ENCODE measurements at places on chromosomes 2 and 18.

DNA sequence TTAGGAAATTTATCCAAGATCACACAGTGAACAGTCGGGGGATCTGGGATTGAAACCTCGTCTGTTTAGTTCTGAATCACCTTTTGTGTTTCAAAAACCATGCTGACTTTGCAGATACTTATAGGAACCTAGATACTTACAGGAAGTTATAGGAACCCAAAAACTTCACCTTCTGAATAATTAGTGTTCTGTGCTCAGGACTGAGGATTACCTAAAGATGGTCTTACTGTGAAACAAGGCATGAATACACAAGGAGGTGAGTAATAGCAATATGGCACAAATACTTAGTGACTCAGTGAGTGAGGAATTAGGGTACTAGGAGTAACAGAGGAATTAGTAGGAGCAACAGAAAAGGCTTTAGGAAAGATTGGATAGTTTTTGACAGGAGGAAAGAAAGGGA lies 145.5 kb downstream of the LRATD1 start:
- DNase-seq, result no peak

GRCh38 chr18:5912566-5912965 lies 17.2 kb upstream of the TMEM200C start:
- DNase-seq, result no peak

DNA sequence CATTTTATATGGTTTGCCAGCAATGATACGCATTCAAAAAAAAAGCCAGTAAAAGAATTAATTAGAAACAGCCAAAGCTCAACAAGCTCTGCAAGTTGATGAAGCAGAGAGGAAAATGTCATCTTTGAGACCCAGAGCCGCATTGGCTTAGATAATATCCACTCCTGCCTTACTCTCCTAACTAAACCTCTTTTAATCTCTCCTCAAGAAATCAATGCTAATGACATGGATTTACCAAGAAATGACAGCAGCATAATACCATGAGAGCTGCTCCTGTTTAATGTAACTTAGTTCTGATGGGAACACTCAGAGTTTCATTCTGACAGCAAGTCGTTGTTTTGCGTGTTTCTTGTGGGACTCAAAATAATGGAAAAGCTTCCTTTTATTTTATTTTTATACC lies 1099.4 kb upstream of the PIK3C3 start:
- no peak for DNase-seq

- no peak for DNase-seq
These were observed 17.3 kb upstream of the GPR55 start for GRCh38 chr2:230942371-230942770.

- no peak for DNase-seq
These were observed 10.2 kb downstream of the ARID5A start for GRCh38 chr2:96546797-96547196.

DNA sequence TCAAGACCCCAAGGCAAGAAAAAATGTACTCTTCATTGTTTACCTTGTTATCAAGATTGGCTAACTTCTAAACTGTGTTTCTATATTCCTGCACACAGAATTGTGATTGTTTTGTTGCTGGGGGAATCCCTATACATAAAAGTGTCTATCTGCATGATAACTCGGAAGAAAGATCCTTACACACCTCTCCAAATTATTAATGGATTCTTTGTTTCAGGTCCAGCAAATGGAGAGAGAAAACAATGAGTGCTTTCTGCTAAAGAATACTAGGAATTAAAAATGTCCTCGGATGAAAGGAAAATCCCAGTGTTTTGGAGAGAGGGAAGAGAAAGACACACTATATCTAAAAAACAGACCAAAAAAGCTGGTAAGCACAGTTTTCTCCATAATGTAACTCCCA lies 6.2 kb upstream of the DAPL1 start:
- DNase-seq, result no peak

DNA sequence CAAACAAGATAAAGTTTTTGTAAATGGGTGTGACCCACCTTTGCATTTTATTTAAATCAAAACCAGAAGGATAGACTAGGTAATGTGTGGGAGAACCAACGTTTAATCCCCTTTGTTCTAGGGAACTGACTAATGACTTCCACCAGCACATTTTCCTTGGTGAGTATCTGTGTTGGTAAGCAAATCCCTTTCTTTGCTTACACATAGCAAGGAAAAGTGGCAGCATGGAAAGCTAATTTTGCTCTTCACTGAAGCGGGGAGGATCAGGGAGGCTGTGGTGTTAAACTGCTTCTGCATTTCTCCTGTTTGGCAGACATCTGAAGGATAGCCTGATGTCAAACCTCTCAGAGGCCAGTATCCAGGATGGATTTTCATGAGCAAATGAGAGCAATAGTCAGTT lies 331.1 kb downstream of the PTPRM start:
- no peak for DNase-seq

DNA sequence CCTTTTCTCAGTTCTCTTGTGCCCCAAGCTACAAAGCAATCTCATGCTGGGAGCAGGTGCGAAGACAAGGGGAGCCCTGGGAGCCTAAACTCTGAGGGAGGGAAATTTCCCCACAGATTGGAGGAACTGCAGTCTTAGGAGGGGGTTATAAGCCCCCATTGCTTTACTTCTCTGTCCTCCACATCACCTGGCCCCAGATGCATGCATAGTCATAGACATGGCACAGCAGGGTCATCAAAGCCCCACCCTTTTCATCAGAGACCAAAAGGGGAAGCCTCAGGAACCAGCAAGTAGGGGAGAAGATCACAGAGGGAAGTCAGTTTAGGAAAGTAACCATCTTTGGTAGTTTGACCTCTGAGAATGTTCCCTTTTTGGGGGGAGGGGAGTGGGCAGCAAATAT lies 33.7 kb downstream of the LANCL1 start:
- DNase-seq, result no peak

DNA sequence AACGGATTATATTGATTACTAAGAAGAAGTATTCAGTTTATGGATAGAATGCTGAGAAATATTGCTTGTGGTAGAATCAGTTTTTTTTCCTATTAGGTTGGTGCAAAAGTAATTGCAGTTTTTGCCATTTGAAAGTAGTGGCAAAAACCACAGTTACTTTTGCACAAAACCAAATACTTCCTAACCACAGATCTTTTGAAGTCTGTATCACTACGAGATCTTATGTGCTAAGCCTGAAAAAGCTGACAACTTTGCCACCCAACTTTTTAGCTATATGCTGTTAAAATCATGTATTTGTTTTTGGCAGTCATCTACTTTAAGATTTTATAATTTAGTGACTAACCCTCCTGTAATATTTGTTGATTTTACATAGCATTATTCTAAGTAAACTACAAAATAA lies 24.6 kb downstream of the DNAJC10 start:
- no peak for DNase-seq

DNA sequence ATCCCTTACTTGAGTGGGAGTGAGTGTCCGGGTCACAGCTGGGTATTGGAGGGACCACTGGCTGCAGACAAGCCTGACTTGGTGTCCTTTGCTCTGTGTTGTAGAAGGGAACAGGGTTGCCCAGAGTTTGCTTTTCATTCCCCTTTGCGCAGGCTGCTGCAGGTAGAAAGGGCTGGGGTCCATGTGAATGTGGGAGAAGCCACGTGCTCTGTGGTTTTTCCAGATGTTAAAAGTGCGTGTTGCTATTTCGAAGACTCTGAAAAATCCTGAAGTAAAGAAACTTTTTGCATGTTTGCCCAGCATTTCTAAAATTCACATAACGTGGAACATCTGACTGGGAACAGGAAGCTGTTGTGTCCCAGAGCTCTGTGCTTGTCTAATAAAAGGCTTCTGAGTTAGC lies 28.8 kb downstream of the GLI2 start:
- no peak for DNase-seq

DNA sequence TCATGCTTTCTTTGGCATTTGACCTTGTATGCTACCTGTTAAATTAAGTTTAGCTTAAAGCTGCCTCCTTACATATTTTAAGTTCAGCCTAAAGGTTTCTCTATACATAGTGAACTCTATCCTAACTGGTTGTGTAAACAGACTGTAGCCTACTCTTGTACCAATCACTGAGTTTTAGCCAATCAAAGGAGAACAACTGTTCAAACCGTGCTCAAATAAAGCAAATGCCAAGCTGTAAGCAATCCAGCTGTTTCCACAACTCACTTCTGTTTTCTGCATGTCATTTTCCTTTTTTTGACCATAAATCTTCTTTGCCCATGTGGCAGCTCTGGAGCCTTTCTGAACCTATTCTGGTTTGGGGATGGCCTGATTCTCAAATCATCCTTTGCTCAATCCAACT lies 1603.8 kb upstream of the ACVR2A start:
- DNase-seq, result no peak

GRCh38 chr2:24576617-24577016 lies 85.6 kb downstream of the NCOA1 start:
- no peak for DNase-seq

- no peak for DNase-seq
These were observed 65.4 kb downstream of the TTC21B start for GRCh38 chr2:165888171-165888570.

GRCh38 chr2:148048475-148049221 lies 27.8 kb downstream of the MBD5 start:
- DNase-seq, result no peak

GRCh38 chr2:128139624-128140023 lies 48.6 kb downstream of the UGGT1 start:
- DNase-seq, result no peak

- DNase-seq, result no peak
These were observed 26.0 kb downstream of the TMEM127 start for GRCh38 chr2:96239745-96240264.

- DNase-seq, result no peak
These were observed 300.1 kb upstream of the RND3 start for GRCh38 chr2:150787353-150788093.

DNA sequence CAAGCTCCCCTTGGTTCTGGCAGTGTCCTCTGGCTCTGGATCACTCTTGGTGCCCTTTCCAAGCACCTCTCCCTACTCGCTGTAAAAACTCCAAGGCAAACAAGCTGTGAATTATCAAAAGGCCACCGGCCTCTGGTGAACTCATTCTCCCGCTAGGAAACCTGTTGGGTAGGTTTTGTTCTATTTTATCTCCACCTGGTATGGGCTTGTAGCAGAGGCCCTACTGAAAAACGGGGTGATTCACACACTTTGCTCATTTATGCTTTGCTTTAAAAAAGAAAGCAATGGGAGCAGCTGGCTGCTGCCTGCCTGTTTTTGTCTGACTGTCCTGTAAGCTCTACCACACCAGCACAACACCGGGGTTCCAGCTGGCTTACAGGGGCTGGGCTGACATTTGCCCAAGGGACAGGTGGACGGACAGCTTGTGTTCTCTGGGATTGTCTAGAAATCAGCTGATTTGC lies 56.8 kb downstream of the SH3BP4 start:
- no peak for DNase-seq

GRCh38 chr2:26469092-26469710 lies 8.7 kb downstream of the OTOF start:
- DNase-seq, result no peak

DNA sequence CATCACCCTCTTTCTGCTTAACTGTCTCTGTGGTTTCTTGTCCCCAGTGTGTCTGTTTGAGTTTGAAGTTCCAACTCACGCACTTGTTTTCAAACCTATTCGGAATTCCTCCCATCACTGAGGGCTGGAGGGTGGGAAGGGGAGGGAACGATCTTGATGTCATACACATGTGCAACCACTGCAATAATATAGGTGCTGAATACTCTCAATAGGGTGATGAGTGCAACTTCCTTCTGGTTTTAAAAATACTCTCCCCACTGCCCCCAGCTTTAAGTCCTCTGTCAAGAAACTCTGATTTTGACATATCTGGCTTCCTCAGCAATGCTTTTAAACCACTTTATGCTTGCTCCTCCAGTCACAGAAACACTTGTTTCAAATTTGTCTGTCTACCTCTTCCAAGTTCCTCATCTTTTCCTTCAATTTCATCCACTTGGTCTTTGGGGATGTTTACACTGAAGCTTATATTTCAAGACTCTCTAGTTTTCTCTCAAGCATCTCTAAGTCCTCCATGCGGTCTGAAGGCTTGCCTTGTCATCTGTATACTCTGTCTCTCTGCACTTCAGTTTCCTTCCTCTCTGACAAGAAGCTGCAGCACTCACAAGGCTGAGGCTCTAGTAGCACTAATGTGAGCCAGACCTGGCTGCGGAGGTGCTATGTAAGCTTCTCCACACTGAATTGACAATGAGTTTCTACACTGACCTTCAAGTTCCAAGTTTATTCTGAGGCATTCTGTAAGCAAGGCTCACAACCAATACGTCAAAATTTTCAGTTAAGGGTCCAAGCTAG lies 422.3 kb downstream of the ZEB2 start:
- no peak for DNase-seq

GRCh38 chr2:2591542-2591940 lies 260.5 kb upstream of the MYT1L start:
- no peak for DNase-seq

- DNase-seq, result no peak
These were observed 319.1 kb downstream of the TRIB2 start for GRCh38 chr2:13035866-13036265.

- DNase-seq, result no peak
These were observed 358.9 kb upstream of the ATP5MC3 start for GRCh38 chr2:175540421-175540820.

GRCh38 chr2:11681722-11682589 lies 12.0 kb upstream of the NTSR2 start:
- no peak for DNase-seq

- no peak for DNase-seq
These were observed 285.3 kb downstream of the GRB14 start for GRCh38 chr2:164335947-164336346.

DNA sequence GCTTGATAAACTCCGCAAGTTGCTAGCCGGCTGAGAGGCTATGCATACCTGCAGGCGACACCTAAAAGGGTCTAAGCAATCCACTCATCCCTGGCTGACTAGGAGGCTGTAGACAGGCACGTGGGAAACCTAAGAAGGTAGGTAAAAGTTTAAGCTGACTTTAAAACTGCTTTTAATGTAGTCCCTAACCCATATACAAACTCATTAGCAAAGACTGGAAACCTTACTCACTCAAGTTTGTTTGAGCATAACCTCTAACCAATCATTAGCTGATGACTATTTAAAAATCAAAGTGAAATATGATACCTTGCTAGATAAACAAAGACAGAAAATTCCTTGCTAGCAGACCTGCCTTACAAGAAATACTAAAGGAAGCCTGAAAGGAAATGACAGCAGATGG lies 106.4 kb downstream of the EXOC6B start:
- no peak for DNase-seq

- DNase-seq, result no peak
These were observed 207.0 kb downstream of the RAB3GAP1 start for GRCh38 chr2:135259123-135259522.

- no peak for DNase-seq
These were observed 7.7 kb upstream of the SLC35F6 start for GRCh38 chr2:26756337-26756736.

GRCh38 chr2:98388601-98389250 lies 42.5 kb downstream of the CNGA3 start:
- no peak for DNase-seq

DNA sequence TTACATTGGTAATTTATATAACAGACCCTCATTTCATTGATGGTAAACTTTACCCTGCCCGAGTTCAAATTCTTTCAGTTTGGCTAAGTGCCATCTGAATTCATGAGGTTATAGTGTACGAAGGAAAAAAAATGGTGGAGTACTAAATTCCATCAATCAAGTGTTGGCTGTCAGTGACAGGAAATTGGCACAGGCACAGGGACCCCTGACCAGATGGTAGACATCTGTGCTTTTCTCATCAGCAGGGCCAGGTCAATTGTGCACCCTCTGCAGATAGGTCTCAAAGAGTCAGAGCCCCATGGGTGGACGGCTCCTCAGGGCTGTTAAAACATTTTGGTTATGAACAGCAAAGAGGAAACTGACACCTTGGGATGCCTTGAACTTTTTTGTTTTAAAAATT lies 439.2 kb downstream of the SETBP1 start:
- DNase-seq, result no peak

- DNase-seq, result peak; percentile 83
These were observed 60.3 kb downstream of the STEAP3 start for GRCh38 chr2:119283873-119284331.

GRCh38 chr18:39942702-39943101 lies 2012.3 kb upstream of the PIK3C3 start:
- DNase-seq, result no peak

All from GM04503 (cell line).